ENCODE measurements at places on chromosomes 5 and 9.

GRCh38 chr9:127712867-127713266, 2.6 kb downstream of the PTRH1 start:
- DNase-seq: no peak

GRCh38 chr9:2453701-2454100, 167.9 kb upstream of the VLDLR start:
- no peak for DNase-seq

GRCh38 chr9:89593727-89594427, 10.9 kb upstream of the GADD45G start:
- no peak for DNase-seq

- no peak for DNase-seq
These were observed 16.2 kb upstream of the NDUFB6 start for GRCh38 chr9:32589083-32589723.

GRCh38 chr5:172530878-172531703, 76.8 kb upstream of the SH3PXD2B start:
- no peak for DNase-seq

DNA sequence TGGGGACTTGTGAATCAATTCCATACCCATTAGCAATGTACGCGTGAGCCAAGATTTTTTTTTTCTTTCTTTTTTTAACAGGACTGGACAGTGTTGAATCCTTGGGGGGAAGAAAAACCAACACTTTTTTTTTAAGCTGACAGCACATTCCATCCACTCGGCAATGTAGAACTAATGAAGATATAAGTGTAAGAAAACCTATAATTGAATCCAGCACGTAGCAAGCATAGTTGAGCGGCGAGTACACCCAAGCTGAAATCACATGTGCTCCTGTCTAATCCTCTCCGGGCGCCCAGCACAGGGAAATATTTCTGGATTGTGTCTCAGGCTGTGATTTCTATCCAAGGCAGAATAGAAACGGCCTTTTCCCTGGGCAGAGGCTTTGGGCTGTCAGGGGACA, 118.2 kb downstream of the BOD1 start:
- peak; percentile 67 for DNase-seq

- no peak for DNase-seq
These were observed 127.8 kb upstream of the CCDC180 start for GRCh38 chr9:97179616-97180015.

DNA sequence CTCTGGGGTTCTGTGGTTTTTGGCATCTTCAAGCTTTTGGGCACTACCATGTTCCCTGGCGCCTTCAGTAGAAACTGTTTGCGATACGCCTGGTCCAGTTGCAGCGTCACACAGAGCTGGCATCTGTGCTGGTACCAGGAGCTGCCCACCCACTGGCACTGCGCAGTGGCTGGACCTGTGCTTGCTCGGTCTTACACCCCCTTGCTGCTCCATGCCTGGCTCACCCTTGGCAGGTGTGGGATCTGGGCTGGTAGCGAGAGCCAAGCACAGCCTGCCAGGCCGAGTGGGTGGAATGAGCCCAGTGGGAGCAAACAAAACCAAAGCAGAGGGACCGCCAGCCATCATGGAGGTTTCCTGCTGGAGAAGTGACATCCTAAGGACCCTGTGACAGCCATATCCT, 170.2 kb upstream of the IRX2 start:
- no peak for DNase-seq

- DNase-seq: no peak
These were observed at the start of gene PCDHA5 for GRCh38 chr5:140821375-140822280. Gene PCDHA5, plus strand, starts transcription at chr5:140821613.

- DNase-seq: no peak
These were observed 102.9 kb upstream of the APC start for GRCh38 chr5:112634796-112635195.

GRCh38 chr5:134088994-134089560, 25.4 kb upstream of the TCF7 start:
- DNase-seq: no peak

- DNase-seq: no peak
These were observed 223.5 kb downstream of the TMEM161B start for GRCh38 chr5:88045165-88045564.

DNA sequence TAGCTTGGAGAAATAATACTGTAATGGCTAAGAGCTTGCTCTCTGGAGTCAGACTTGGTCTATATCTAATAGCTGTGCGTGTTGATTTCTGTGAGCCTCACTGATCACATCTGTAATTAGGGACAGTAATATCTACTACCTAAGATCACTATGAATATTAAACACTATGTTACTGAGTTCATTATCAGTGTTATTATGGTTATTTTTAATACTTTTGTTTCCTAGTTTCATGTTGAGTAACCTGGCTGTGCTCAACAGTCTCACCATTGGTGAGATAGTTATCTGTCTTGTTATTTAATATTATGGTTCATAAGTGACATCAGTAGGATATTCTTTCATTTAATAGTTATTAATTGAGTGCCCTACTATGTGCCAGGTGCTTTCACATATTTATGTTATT, 22.4 kb upstream of the CAVIN4 start:
- no peak for DNase-seq

DNA sequence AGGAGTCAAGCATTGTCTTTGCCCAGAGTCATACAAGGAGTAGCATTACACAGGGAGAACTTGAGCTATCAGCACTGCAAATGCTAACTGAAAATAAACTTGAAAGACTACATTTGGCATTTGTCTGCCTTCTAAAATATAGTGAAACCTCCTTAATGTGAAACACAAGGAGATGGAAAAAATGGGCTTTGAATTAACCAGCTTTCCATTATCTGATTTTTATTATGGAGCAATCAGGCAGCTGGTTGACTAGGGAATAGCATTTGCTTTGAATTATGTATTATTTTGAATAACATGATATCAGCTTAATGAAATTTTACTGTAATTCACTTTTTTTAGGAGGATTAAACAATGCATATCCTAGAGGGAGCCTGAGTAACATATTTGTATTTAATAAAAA, 130.8 kb downstream of the GDNF start:
- no peak for DNase-seq

- no peak for DNase-seq
These were observed 124.2 kb downstream of the WNK2 start for GRCh38 chr9:93308158-93308602.

- no peak for DNase-seq
These were observed 206.0 kb downstream of the SGCD start for GRCh38 chr5:156532921-156533320.

DNA sequence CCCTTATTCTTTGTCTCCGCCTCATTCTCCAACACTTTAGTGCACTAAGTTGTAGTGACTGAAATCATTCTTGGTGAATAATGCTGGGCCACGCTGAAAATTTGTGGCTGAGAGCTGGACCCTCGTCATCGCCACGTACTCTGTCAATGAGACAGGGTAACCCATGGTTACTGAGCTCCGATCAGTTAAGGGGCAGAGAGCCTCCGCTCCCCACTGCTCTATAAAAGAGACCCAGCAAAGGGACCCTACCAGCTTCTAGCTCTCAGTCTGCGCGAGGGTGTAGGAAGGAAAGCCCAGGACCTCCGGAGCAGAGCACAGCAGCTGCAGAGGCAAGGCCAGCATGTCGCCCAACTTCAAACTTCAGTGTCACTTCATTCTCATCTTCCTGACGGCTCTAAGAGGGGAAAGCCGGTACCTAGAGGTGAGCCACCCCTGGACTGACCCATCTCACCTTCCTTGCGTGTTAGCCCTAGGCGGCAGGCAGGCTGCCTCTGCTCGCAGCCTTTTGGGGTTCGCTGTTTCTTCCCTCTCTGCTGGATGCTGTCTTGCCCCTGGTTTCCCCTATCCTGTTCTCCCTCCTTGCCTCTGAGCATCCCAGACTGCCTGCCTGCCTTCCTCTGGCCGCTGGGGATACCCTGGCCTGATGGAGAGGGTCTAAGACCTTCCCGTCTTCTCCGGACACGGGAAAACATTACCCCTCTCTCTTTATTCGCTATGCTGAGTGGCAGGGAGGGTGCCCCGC, at the start of gene CRHBP:
Gene CRHBP (plus strand): TSS at position 251 of the 742 bp plus-strand sequence. CDS start 90 bp downstream, at position 341.
- DNase-seq: no peak

- DNase-seq: no peak
These were observed 46.8 kb upstream of the RNF130 start for GRCh38 chr5:180118391-180118791.

- DNase-seq: no peak
These were observed 77.6 kb upstream of the ANKRD55 start for GRCh38 chr5:56310711-56311204.

DNA sequence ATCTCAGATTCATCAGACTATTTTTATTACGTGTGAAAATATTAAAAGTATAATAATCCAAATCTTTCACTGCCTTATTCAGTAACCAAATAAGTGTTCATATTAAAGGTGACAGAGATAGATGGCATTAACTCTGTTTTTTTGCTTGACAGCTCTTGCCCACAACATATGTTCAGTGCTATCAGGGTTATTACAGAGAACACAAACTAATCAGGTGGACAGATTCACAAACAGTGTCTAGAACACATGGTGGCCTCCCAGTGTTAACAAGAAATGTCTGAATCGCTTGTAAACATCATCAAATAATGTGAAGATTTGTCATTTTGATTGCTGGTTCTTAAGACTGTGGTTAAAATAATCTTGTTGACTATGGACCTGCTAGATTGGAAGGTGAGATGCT, 609.1 kb upstream of the GRAMD2B start:
- DNase-seq: no peak

DNA sequence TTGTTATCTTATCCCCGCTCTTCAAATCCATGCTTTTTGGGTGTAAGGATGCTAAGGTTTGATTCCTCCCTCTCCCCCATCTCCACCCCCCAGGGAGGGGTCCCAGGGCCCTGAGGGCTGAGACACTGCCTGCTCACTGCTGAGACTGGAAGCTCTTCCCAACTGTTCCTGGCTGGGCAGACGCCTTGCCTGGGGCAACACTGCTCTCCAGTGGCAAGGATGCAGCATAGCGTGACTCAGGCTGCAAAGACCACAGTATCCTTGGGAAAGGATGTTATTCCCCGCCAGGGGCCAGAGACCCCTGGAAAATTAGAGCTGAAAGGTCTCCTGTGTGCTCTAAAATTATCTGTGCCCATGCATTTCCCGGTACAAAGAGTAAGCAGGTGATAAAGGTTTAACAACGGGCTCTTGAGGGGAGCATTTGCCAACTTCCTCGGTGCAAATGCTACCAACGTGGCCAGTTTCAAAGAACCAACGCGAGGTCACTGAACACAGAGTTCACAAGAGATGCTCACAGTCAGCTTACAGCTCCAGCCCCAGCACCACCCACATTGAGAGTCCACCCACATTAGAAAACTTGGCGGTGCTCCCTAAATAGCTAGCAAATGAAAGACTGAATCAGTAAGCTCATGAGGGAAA, 271.9 kb downstream of the NSG2 start:
- peak; percentile 10 for DNase-seq

GRCh38 chr9:133098871-133099270, 22.2 kb downstream of the RALGDS start:
- DNase-seq: no peak

DNA sequence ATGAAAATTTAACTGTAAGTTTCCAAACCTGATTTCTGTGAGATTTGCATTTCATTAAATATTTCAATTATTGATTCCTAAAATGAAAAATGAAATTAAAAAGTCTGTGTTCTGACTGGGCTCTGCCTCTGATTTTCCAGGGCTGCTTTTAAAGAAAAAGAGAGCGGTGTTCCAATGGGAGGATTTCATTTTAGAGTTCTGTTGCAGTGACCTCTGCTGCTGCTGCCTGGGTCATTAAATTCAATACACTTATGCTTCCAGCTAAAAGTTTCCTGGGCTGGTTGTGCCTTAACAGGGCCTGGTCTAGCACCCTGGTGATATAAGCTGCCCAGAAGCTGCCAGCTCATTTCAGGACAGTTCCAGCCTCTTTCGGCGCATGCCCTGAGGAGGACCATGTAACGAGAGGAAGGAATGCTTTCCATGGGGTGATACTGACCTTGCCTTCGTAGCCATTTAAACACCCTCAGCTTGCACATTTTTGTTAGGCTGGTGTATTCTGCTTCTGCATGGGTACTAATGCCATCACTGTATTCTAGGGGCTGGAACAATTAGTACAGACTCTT, 93.3 kb downstream of the TMEM174 start:
- no peak for DNase-seq

GRCh38 chr5:170562166-170562874, 58.5 kb downstream of the KCNIP1 start:
- DNase-seq: no peak

GRCh38 chr9:123642291-123643278, 286.6 kb downstream of the CRB2 start:
- DNase-seq: no peak

- no peak for DNase-seq
These were observed 60.6 kb downstream of the AUH start for GRCh38 chr9:91301161-91301560.

DNA sequence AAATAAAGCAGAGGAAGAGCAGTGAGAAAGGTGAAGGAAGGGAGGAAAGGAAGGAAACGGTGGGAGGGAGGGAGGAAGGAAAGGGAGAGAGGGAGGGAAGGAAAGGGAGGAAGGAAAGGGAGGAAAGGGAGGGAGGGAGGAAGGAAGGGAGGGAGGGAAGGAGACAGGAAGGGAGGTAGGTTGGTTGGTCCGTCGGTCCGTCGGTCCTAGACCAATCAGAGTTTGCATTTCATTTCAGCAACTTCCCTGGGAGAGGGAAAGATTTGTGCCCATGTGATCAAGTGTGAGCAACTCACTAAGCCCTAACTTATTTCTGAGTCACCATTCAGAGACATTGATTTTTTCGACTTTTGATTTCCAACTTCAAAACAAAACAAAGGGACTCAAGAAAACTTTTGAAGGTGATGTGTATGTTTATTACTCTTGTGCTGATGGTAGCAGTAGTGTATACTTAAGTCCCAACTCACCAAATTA, 18.8 kb downstream of the NANS start:
- no peak for DNase-seq

DNA sequence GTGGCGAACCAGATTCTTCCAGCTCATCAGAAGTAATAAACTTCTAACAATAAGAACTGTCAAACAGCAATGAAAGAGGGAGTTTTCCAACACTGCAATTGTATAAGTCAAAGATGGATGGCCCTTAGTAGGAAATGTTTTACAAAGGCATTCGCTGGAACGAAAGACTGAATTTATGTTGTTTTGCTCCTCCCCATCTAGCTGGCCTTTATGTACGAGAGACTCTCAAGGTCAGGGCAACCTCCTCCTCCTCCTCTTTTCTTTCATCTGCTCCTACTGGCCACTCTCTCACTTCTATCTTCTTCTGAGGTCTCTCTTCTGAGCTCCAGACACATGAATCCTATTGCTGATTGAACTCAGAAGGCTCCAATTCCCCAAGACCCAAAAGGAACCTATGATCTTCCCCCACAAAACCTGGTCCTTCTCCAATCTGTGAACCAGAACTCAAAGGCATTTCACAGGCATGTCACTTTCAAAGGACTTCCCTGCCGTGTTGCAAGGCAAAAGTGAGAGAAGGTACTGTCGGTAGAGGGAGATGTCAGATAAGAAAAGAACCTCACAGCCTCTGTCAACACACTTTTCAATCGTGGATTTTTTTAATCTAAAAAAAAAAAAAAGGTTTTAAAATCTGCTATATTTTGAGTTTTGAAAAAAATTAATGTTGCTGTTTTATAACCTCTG, 28.5 kb upstream of the PUM3 start:
- DNase-seq: peak; percentile 17

DNA sequence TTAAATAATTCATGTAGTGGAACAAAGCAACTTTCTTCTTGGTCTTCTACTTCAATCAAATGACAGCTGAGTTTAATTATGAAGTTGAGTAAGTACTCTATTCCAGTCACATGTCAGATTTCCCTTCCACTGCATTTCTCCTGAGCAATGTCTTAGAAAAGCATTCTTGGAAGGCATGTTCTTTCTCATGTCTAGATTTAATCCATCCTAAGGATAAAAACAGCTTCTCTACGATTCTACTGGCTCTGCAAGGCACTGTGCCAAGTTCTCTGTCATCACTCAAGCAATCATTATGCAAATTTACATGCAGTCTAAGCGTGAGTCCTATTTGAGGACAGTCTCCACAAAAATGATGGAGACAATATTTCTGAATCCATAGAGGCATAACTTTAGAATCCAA, 142.4 kb downstream of the YIPF5 start:
- peak; percentile 62 for DNase-seq

All from GM04504 (cell line).